Stimulated activated naive CD4-positive, alpha-beta T cell treated with Interleukin-2 at 50 U/mL for 16 hours (primary cell): ENCODE measurements at places on chromosomes 5 and 9.

- DNase-seq, result no peak
These were observed 4.5 kb downstream of the DAP start for GRCh38 chr5:10756549-10756948.

DNA sequence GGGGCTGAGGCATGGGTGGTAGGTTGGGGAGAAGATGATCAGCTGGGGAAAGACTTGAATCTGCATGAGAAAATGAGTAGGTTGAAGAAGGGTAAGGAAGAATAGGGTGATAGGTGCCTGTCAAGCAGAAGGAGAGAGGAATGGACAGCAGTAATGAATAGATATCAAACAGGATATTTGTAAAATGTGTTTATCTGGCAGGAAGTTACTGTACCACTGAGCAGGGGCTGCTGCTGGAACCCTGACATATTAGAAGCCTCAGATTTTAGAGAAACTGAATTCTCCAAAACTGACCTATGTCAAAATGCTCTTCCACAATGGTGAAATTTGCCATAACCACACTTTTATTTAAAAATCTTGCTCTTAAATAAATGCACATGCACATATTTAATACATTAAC, 41.0 kb downstream of the CCDC192 start:
- no peak for DNase-seq

GRCh38 chr9:38620483-38621433, at the start of gene ANKRD18A:
Gene ANKRD18A, minus strand, starts transcription at chr9:38620596. Its CDS starts 311 bp downstream, at chr9:38620285.
- DNase-seq, result peak; percentile 66

- DNase-seq, result no peak
These were observed 33.2 kb downstream of the KDM3B start for GRCh38 chr5:138385660-138386059.

DNA sequence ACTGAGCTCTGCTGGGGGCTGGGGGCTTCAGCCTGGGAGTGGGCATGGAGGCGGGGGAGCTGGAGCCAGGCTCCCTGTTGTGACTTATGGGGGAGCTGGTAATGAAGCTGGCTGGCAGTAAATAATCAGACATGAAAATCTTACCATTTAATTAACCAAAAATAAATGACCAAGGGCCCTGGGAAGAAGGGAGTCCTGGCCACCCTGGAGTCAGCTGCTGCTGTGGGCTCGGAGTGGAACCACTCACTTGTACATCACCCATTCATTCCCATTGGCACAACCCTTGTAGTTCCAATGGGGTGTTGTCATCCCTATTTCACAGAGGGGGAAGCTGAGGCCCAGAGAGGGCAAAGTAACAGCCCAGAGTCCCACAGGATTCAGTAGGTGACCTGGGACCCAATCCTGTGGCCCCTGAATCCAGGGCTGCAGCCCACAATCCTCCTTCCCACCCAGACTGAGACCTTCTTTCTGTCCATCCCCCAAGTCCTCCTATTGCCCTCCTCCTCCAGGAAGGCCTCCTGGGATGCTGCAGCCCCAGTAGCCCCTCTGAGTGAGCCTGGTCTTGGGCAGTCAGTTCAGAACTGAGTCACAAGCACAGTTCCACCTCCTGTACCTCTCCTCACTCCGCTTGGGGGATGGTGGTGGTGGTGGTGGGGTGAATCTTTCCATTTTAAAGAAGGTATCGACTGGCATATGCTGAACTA, 259.4 kb upstream of the MVB12B start:
- DNase-seq, result no peak

- DNase-seq, result no peak
These were observed 110.1 kb upstream of the OTULINL start for GRCh38 chr5:14471507-14471906.

DNA sequence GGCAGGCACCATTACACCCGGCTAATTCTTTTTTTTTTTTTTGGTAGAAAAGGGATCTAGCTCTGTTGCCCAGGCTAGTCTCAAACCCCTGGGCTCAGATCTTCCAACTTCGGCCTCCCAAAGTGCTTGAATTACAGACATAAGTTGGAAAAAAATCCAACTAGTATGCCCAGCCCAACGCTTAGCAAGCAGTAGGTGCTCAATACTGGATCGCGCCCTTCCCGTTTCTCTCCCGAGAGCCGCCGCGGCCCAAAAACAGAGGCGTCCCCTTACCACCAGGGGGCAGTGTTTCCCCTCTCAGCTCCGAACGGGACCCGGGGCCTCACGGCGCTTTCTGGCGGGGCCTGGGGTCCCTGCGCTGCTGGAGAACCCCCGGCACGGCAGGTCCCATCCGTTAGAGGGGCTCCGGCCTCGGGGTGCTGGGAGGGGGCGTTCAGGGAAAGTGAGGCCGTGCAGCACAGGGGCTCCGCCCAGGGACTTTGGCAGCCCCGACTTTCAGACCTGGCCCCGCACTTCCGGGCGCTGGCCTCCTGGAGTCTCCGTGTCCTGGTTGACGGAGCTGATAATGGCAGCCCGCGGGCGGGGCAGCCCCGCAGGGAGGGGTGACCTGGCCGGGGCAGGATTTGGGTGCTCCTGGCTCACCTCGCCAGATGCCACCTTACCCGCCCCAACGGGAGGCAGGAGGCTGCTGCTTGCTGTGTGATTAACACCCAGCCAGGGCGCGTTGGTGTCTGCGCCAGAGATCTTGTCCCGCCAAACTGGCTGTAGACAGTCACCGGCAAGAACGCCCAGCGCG, 15.2 kb downstream of the PTGES start:
- peak; percentile 82 for DNase-seq

- no peak for DNase-seq
These were observed 39.5 kb downstream of the MEGF10 start for GRCh38 chr5:127330116-127330515.

- DNase-seq, result no peak
These were observed at the start of gene PCDHB7 for GRCh38 chr5:141172381-141173204. Gene PCDHB7, plus strand, starts transcription at chr5:141172644. Its CDS starts 192 bp downstream, at chr5:141172836.

- no peak for DNase-seq
These were observed 5.7 kb upstream of the AGGF1 start for GRCh38 chr5:77024490-77024889.

GRCh38 chr9:134680393-134681060, 38.9 kb downstream of the COL5A1 start:
- DNase-seq, result no peak

DNA sequence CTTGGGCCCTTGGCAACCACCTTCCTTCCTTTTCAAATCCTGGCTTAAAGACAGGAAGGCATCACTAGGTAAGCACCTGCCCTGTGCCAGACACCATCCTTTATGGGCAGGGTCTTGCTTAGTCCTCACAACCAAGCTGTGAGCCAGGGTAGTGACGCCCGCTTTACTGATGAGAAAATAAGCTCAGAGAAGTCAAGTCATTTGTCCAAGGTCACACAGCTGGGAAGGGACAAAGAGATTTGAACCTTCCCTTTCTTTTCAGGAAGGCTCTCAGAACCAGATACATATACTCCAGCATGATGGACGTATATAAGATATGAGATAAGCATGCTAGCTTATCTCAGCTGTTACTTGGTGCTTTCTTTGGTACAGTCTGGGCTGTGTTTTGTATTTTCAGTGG, 76.9 kb downstream of the SH3PXD2B start:
- no peak for DNase-seq

DNA sequence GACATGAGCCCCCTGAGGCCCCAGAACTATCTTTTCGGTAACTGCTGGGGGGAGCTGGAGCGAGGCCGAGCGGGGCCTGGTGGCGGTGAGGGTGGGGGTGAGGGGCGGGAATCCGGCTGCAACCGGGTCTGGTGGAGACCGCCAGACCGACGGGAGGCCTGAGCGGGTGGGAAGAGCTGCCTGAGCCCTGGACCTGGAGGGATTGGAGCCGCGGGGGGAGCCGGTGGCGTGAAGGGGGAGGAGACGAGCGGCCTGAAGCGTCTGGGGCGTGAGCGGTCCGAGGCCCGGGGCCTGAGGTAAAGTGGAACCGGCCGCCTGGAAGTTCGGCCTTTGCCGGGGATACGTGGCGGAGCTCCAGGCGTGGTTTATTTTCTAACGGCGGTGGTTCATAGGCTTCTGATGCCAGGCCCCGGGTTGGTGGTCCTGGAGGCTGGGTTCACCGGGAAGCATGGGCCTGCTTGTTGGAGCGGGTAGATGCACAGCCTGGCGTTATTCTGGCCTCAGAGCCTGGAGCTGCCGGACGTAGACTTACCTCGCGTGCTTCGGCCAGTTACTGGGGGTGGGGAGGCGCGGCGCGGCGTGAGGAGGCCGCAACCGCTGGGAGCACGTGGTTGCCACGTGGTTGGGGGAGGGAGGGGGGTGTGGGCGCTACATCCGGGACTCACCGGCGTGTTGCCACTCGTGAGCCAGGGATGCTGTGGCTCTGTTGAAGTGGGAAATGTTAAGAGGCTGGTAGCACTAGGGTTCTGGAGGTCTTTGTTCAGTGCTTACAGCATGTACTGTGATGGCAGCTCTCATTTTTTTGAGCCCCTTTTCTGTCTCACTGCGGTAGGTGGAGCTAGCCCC, 544 bp downstream of the NPM1 start:
- DNase-seq, result peak; percentile 80

DNA sequence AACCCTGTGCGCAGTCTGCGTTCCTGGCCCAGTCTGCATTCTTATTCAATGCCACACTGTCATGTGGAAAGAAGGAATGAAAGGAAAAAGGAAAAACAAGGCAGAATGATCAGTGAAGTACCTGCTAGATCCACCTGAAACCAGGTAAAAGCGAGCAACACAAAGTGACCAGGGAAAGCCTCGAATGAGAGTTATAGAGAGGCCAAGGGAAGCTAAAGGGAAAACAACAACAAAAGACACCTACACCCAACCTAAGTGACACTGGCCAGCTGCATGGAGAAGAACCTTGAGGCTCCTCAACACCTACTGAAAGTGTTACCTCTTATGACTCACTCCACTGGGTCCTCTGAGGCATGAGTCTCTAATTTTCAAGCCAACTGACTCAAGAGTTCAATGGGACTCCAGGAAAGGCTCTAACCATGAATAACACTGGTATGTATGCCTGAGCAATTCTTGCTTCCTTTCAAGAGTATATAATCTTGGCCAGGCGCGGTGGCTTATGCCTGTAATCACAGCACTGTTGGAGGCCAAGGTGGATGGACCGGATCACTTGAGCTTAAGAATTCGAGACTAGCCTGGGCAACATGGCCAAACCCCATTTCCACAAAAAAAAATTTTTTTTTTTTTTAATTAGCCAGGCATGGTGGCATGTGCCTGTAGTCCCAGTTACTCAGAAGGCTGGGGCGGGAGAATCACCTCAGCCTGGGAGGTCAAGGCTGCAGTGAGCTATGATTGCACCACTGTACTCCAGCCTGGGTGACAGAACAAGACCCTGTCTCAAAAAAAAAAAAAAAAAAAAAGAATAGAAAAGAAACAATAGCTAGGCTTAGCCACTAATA, 29.0 kb downstream of the MTMR12 start:
- DNase-seq, result peak; percentile 1

DNA sequence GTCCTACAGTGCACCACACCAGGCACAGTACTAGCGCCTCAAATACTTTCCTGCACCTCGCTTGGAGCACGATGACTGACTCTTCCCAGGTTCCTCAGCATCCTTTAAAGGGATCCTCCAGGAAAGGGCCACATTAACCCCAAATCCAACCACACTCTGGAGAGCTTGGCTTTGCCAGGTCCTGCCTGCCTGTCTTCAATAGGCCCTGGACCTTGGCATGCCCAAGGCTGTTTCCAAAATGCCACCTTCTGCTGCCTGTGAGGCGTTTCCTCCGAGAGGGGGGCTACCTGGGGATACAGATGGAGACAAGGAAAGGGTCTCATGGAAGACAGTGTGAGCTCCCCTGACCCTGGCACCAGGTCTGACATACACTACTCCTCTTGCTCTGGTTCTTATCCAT, 169.9 kb downstream of the DAB2IP start:
- DNase-seq, result no peak

- no peak for DNase-seq
These were observed 5.1 kb upstream of the AHRR start for GRCh38 chr5:316210-317085.

DNA sequence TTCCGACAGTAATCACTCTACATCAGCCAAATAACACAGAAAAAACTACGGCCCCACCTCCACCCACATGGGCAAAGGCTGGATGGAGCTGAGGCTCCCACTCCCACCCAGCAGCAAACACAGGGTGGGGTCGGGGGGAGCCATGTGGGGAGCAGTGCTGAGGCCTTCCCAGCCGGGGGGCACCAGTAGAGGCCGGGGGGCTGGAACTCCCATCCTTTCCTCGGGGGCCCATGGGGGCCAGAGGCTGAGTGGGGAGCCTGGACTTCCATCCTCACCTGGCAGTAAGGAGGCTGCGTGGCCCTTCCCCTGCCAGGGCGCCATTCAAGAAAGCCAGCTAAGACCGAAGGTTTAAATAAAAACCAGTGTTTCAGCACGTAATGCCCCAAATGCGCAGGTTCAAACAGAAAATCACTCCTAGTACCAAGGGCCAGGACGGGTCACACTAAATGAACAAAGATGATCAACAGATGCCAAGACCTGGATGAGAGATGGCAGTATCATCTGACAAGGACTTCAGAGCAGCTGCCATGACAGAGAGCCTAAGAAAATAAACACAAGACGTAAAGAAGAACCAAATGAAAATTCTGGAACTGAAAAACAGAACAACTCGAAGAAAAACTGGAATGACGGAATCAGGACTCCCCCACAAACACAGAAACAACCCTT, 9.4 kb downstream of the CCDC127 start:
- no peak for DNase-seq

DNA sequence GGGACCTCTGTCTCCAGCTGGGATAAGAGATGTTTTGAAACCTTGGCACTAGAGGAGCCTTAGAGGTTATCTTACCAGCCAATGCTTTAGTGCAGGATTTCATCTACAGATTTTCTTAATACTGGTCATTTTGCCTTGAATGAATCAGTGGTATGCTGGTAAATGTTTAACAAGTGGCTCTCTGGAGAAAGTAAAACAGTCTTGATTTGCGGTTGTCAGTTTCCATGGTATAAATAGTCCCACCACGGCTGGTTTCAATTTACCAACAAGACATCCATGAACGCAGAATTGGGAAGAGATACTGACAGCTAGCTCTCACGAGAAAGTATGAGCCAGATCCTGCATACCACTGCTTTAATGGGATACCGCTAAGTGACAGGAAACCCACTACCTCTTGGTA, 56.7 kb upstream of the CXCL14 start:
- DNase-seq, result no peak

DNA sequence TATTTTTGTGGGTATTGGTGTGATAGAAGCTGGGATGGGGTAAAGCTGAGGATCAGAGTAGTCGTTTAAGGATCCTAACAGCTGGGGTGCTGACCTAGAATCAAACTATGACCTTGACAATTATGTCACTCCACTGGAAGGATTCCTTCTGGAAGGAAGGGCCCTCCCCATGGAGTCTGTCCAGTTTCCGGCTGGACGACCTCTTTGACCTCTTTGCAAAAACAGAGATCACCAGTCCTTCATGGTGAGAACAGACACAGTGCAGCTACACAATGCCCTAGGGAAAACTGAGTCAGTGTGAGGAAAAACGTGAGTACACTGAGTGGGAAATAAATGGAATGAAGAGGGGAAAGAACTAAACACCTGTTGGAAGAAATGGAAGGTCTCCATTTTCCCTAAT, 445.6 kb downstream of the MAT2B start:
- no peak for DNase-seq
